CD4-positive, CD25-positive, alpha-beta regulatory T cell (primary cell): ENCODE measurements at places on chromosomes 3 and 15. TPM values are rescaled to one million over a fixed set of nuclear protein-coding genes. Genes with fewer than 3 reads are reported as not detected.

GRCh38 chr15:20352241-20353200, 189.1 kb downstream of the GOLGA6L6 start:
- H3K36me3 ChIP-seq: no peaks in the 10 kb centered on the region
- H3K4me1 ChIP-seq: peaks cover 8% of the 10 kb centered on the region
- no peak overlapping the region for H3K27ac ChIP-seq
- H3K4me3 ChIP-seq: no peak overlapping the region
- no peaks in the 10 kb centered on the region for H3K27me3 ChIP-seq
- no peak for DNase-seq

DNA sequence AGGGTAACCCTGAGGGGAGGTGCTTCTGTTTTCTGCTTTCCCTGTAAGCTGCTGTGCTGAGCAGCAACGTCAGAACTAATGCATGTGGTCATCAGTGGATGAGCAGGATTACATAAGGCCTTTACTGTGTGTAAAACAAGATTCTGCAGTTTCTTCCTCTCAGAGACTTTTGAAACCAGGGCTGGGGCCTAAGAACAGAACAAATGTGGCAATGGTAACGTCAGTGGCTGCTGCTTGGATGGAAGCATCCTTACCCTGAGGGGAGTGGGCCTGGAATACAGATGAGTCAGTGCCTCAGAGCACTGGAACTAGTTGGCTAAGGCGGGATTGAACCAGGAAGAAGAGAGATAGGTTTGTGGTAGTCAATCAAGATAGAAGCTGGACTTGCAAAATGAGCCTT, 180.2 kb upstream of the KCNH8 start:
- no peak overlapping the region for H3K27ac ChIP-seq
- DNase-seq: no peak
- H3K4me3 ChIP-seq: no peak overlapping the region
- H3K27me3 ChIP-seq: no peaks in the 10 kb centered on the region
- no peaks in the 10 kb centered on the region for H3K36me3 ChIP-seq

DNA sequence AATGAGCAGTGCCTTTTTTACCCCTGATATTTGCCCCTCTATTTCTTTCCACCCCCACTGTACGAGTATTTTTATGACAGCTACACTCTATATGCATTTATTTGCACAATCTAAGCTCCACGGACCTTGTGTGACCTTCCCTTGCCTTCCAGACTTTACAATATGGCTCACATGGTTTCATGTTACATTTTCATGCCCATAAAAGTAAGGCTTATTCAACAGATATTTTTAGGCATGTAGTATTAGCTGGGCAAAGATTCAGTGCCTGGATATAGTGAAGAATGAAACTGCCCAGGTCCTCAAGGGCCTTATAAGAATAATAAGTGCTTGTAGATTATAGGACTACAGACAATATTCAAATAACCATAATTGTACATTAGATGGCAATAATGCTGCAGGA, 481.9 kb upstream of the CNTN4 start:
- no peak overlapping the region for H3K4me3 ChIP-seq
- H3K27ac ChIP-seq: no peak overlapping the region
- no peaks in the 10 kb centered on the region for H3K4me1 ChIP-seq
- H3K27me3 ChIP-seq: no peaks in the 10 kb centered on the region
- no peaks in the 10 kb centered on the region for H3K36me3 ChIP-seq
- DNase-seq: no peak

Gene LRRC49
- not detected for total RNA-seq

Gene TMEM207
- not detected for total RNA-seq

Gene EFHB
- 1.3 TPM for total RNA-seq

Gene DUOX2
- total RNA-seq: not detected

DNA sequence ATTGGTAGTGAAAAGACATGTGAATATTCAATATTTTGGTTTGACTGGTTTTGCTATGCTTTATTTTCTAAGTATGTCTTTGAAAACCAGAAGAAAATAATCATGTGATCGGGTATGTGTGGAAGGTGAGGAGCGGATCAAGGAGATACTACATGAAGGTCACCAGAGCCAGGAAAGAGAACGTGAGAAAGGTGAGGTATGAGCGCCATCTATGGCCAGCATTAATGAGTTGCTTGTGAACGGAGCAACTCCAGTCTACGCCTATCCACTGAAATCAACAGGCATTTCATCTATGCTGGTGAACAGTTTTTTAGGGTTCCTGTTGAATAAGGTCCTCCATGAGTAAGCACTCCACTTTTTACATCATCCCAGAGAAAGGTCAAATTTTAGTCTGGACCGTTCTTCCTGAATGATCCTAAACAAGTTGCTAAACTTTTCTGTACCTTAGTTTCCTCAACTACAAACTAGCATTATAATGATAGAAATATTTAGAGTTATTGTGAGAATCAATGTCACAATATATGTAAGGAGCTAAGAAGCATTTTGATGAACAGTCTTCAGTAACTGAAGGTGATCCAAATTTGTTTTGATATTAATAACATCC, 1435.2 kb upstream of the CADM2 start:
- H3K36me3 ChIP-seq: no peaks in the 10 kb centered on the region
- H3K27me3 ChIP-seq: no peaks in the 10 kb centered on the region
- no peak overlapping the region for H3K27ac ChIP-seq
- H3K4me3 ChIP-seq: no peak overlapping the region

Gene TPRA1
- 15.9 TPM for total RNA-seq

DNA sequence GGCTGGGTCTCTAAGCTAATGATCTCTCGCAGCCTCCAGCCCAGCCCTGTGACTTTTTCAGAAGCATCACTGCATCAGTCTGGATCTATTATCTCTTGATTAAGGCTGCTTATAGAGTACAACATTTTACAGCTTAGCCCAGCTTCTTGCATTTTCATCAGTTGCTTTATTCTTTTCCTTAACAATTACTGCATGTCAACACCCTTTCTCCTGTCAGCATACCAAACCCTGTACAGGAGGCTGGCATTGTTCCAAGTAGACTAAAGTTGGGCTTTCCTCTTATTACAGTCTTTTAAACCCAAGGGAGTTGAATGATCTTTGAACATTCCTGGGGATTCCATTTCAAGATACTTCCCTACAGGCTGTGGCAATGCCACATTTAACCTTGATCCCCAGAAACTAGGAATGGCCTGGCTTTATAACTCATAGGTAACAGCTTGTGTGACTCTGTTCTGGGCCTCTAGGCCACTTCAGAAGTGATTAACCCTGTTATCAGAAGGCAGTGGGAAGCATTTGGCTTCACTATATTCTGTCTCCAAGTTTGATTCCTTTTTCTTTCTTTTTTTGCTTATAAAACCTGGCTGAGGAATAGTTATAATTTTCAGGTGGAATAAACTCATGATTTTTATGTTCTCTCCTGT, 182.9 kb downstream of the KCNMB2 start:
- H3K27me3 ChIP-seq: no peaks in the 10 kb centered on the region
- H3K4me1 ChIP-seq: no peaks in the 10 kb centered on the region
- H3K4me3 ChIP-seq: no peak overlapping the region
- no peaks in the 10 kb centered on the region for H3K36me3 ChIP-seq
- DNase-seq: no peak

Gene NOX5
- total RNA-seq: not detected

DNA sequence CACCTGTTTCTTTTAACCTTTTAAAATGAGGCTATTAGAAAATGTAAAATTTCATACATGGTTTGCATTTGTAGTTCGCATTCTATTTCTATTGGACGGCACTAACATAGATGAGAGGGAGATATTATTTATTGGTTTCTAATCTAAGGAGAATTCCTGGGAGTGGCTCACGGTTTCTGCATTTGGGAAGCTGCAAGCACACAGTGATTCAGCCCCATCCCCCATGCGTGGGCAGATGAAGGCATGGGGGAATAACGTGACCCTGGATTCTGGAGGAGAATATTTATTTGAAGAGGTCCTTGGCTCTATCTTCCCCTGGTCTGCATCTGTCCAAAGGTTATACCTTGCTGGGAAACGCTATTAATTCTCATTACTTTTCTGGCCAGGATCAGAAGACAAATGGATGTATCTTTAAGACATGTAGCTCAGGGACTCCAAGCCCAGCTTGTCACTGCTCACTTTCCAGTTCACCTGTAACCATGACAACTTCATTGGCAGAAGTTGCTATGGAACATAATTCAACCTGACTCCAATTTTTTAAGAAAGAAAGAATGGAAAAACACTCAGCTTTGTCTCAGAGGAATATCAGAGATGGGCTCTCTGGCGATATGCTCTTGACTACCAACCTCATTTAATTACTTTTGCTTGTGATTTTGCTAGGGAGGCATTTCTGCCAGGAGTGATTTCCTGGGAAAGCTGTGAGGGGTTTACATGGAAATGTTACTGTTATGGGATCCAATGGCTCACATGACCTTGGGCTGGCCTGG, 27.2 kb upstream of the POMGNT2 start:
- H3K36me3 ChIP-seq: no peaks in the 10 kb centered on the region
- no peak overlapping the region for H3K4me3 ChIP-seq
- H3K4me1 ChIP-seq: no peaks in the 10 kb centered on the region
- DNase-seq: no peak

Gene STX19
- not detected for total RNA-seq

- DNase-seq: no peak
- H3K4me3 ChIP-seq: no peak overlapping the region
- H3K4me1 ChIP-seq: no peaks in the 10 kb centered on the region
- no peaks in the 10 kb centered on the region for H3K27me3 ChIP-seq
- no peak overlapping the region for H3K27ac ChIP-seq
These were observed 50.0 kb downstream of the ZIC1 start for GRCh38 chr3:147458995-147459704.

DNA sequence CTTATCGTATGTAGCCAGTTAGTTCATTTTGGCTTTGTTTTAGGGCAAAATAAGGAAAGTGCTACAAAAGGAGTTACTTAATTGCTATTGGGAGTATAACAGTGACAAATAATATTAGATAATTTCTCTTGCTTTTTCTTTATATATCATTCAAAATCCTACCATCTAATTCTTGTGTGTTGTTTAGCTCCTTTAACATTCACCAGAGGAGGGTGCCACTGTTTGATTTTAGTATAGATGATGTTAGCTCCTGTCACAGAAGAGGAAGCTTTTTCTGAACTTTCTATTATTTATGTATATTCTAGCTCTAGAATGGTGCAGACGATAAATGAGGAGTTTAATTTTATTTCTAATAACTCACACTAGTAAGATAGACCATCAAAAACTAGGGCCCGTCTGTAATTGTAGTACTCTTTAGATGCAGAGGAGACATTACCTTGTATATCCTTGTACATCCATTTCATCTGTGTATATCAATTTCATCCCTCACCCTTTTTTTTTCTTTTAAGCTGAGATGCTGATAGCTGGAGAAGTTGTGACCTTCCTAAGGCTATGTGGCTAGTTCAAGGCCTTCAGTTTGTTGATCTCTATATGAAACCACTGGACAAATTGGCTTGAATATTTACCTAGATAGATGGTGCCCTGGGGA, 3.0 kb downstream of the PPM1L start:
- H3K4me1 ChIP-seq: peaks cover 28% of the 10 kb centered on the region
- DNase-seq: no peak
- no peak overlapping the region for H3K4me3 ChIP-seq
- no peak overlapping the region for H3K27ac ChIP-seq

Gene XIRP1
- total RNA-seq: not detected

DNA sequence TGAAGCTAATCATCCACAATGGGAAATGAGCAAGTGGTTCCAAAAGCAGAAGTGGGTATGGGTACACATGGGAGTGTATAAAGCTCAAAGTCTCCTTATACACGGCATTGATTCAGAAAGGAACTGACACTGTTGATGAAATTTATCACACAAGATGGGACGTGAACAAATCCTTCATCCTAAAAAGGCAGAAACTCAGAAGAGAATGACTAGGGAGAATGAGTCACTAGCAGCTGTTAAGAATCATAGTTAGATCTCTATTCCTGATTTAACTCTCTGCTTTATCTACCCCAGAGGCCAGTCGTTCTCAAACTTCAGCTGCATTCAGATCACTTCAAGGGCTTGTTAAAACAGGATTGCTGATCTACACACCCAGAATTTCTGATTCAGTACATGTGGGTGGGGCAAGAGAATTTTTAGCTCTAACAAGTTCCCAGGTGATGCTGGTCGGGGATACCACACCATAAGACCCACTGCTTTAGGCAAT, 97.7 kb upstream of the PHLDB2 start:
- DNase-seq: no peak
- no peak overlapping the region for H3K27ac ChIP-seq
- no peaks in the 10 kb centered on the region for H3K4me1 ChIP-seq
- H3K27me3 ChIP-seq: no peaks in the 10 kb centered on the region
- no peak overlapping the region for H3K4me3 ChIP-seq
- no peaks in the 10 kb centered on the region for H3K36me3 ChIP-seq

DNA sequence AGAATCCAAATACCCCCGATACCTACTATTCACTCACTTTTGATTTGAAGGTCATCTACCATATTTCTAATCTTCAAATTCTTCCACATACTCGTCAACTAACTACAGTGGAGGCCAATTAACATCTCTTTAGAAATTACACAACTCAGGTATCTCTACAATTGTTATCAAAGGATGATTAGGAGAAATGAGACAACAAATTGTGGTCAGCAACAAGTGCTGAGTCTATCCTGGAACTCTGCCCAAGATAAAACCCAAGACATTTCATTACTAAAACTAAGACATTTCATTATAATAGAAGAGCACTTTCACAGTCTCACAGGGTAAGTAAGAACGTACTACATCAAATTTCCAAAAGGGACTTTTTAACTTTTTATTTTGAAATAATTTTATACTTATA, 100.0 kb downstream of the TBC1D5 start:
- no peaks in the 10 kb centered on the region for H3K27me3 ChIP-seq
- H3K27ac ChIP-seq: no peak overlapping the region
- DNase-seq: no peak
- H3K4me1 ChIP-seq: no peaks in the 10 kb centered on the region
- no peaks in the 10 kb centered on the region for H3K36me3 ChIP-seq
- H3K4me3 ChIP-seq: no peak overlapping the region

Gene SPTSSB
- total RNA-seq: not detected

Gene C3orf33
- total RNA-seq: 0.74 TPM

Gene ARPP21
- total RNA-seq: not detected

Gene PP2D1
- total RNA-seq: not detected

Gene TMC3
- total RNA-seq: not detected

DNA sequence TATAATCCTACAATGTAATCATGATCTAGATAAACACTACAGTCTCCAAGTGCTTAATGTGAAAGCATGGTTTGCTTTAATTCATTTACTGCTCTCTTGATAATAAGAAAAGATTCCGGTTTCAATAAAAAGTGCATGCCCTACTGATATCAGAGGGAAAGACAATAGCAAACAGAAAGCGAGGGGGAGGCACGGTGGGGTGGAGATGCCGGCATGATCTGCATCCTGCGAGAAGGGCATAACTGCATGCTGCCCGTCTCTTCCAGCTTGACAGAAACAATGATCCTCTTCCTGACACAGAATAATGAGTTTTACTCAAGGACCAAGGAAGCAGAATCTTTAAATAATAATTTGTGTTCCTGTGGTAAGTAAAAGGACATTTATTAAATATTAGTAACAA, 51.7 kb downstream of the GOLIM4 start:
- H3K4me3 ChIP-seq: no peak overlapping the region
- H3K27me3 ChIP-seq: no peaks in the 10 kb centered on the region
- H3K27ac ChIP-seq: no peak overlapping the region
- DNase-seq: no peak
- no peaks in the 10 kb centered on the region for H3K36me3 ChIP-seq
